Sigmoid colon (tissue), 7 donors: ENCODE measurements at places on chromosomes 4 and X. TPM values are rescaled to one million over a fixed set of nuclear protein-coding genes. Genes with fewer than 3 reads are reported as not detected.

ZNF81 gene
- total RNA-seq, result 5.7 TPM

PGRMC2 gene
- total RNA-seq, result 61.7 TPM

CLGN gene
- total RNA-seq, result 2.9 TPM

SCML2 gene
- total RNA-seq, result 5.6 TPM

RPL39 gene
- 3,168 TPM for total RNA-seq

LANCL3 gene
- total RNA-seq, result 7.5 TPM

PDE6B gene
- total RNA-seq, result 0.41 TPM

RAI2 gene
- 26.0 TPM for total RNA-seq

VEGFC gene
- 4.3 TPM for total RNA-seq

GATA1 gene
- total RNA-seq, result not detected

HSD17B11 gene
- total RNA-seq, result 67.4 TPM

EVC2 gene
- total RNA-seq, result 8.6 TPM

CXCL11 gene
- total RNA-seq, result not detected
